ENCODE measurements at places on chromosomes 5 and 9.
A peak's percentile ranks its signal among the peaks of the same experiment; 100 is the strongest.

- no peak for DNase-seq
Measured at GRCh38 chr9:107874137-107874536, 384.6 kb upstream of the KLF4 start.

DNA sequence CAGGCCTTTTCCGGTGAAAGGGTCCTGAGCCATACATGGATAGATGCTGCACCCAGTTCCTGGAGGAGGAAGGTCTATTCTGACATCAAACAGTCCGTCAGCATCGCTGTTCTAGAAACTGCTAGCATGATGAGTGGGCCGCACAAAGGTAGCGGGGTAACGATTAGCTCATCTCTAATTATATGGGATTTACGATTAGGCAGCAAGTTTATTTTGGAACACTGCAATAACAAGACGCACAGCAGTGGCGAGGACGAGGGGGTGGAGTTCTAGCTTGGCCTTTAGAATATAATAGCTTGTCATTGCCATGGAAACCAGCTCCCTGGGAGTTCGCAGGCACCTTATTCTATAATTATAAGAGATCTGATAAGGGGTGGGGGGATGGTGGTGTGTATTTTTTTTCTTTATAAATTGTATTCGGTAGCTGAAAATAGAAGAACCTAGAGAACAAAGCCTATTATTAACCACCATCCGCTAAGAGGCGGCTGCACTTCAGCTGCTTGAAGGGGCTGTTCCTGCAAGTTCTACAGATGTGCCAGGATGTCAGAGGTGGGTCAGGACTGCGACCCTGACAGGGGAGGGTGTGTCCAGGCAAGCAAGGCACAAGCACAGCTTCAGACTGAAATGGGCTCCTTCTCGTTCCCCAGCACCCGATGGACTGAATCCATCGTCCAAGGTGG is 311.0 kb downstream of the AGTPBP1 start:
- DNase-seq, result no peak

DNA sequence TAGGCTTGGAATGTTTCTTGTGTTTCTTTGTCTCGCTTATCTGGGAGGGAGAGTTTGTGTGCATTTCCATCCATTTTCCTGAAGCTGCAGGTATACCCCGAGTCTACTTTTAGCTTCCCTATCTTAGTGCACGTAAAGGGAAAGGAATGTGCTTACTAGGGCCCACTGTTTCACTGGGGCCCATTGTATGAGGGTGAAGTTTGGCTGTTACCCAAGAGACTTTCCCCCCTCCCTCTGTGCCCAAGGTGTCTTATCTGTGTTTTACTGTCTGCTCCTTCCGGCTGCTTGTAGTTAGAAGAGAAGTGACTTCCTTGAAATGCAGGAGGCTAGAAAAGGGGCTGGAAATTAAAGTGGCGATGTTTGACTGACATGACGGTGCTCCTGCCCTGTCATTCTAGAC is 12.1 kb upstream of the BTNL3 start:
- no peak for DNase-seq

- no peak for DNase-seq
Measured at GRCh38 chr5:106097340-106097739, 1573.4 kb downstream of the EFNA5 start.

GRCh38 chr9:131603199-131603598 is 57.9 kb downstream of the PRRT1B start:
- no peak for DNase-seq

DNA sequence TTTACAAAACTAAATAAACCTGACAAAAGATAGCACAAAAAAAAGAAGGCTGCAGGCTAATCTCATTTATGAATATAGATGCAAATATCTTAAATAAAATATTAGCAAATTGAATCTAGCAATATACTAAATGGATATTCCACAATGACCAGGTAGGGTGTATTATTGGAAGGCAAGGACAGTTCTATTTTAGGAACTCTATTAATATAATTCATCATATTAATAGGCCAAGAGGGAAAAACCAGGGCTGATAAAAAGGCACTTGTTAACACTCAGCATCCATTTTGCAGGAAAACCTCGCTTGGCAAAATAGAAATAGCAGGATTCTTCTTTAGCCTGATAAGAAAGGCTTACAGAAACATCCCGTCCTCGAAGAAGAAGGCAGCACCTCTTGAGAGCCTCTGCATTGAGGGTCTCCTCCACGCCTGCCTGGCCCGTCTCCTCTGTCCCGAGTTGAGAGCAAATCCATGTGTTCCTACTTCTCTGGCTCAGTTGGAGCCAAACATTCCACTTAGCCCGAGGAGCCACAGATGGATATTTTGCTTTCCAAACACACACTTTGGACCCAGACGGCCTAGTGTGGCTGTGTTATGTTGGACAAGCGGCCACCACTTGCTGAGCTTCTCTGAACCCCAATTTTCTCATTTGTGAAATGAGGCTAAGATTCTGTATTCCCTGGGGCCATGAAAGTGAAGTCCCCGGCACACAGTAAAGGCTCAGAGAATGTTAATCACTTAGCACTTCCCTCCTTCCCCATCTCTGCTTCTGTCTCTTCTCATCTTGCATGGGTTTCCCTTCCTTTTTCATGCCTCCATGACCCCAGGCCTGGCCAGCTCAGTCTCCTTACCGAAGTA is 181.8 kb upstream of the MVB12B start:
- no peak for DNase-seq

GRCh38 chr9:134099123-134099761 is 31.4 kb upstream of the BRD3 start:
- peak; percentile 29 for DNase-seq

- DNase-seq, result no peak
Measured at GRCh38 chr5:9456435-9457042, 89.3 kb downstream of the SEMA5A start.

GRCh38 chr5:72374844-72375243 is 54.7 kb downstream of the PTCD2 start:
- DNase-seq, result no peak

- DNase-seq, result no peak
Measured at GRCh38 chr9:84852617-84853301, 183.2 kb downstream of the NTRK2 start.

DNA sequence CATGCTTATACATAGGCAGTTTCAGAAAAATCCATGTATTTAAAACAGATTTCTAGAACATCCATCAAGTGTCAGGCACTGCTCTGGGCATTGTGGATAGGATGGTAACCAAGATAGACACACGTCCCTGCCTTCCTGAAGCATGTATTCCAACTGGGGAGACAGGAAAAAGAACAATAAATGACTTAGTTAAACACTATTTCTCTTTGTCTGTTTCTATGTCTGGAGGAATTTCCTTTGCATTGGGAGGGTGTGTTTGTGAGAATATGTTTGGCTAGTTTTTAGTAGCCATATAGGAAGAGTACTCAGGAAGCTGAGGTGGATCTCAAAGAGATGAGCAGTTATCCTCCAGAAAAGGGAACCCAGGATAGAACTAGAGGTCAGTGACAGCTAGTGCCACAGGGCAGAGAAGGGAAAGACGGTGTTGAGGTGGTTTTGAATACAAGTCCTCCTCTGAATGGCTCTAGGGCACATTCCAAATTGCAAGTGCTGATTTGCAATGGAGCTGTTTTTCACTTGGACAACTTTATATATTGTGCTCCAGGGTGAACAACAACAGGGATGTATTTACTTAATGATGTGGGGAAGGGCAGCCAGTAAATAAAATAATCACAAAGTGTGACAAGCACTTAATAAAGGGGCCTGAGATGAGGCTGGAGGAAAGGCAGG is 144.7 kb upstream of the SHB start:
- no peak for DNase-seq

GRCh38 chr5:3564116-3564515 is 31.5 kb upstream of the IRX1 start:
- DNase-seq, result no peak

- DNase-seq, result no peak
Measured at GRCh38 chr5:56535347-56535746, 280.0 kb upstream of the MAP3K1 start.

DNA sequence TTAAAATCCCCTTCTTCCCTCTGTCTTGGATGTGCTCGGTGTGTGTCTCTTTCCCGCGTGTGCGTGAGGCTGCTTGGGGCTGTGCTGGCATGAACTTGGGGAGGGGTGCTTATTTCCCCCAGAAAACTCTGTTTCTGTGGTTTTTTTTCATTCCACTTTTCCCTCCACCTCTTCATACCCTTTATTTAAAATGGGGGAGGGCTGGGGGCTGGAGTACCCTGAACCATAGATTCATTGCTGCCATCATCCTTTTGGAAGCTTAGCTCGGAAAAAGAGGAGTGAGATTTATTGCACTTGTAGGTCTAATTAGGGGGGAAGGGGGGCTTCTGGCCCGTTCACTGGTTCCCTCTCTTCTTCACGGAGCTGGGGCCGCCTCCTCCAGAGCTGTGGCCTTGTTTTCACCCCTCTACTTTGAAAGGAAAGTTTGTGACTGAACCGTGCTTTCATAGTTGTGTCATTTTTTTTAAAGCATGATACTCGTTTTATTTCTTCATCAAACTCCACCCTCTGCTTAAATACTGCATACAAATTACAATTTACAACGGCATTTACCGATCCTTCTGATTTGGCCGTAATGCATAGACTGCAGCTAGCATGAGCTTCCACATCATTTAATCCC is 2.9 kb downstream of the NR2F1 start:
- DNase-seq, result no peak

- DNase-seq, result no peak
Measured at GRCh38 chr5:82330530-82331270, 52.5 kb upstream of the RPS23 start.

DNA sequence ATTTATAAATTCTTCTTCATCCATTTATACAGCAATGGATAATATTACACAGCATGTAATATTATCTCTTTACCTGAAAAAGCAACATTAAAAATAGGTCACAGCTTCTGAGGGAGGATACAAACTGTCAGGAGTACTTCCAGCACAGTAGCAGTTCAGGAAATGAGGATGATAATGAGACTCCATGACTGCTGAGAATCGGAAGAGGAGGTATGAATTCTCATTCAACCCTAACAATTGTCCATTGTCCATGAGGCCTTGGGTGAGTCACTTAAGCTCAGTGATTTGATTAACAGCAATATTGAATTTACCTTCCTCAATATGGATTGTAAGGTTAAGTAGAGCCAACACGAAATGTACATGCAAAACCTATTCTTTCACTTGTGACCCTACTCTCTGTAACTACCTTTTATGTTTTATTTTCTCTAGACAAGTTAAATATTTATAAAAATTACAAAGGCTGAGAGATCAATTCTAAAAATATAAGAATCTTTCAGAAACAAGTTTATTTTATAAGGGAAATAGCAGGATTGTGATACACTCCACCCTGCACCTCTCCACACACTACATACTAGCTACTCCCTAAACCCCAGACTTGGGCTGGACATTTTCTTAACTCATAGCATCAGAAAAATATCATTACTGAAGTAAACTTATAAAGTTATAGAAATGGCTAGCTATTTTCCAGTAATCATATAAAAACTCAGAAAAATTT is 159.1 kb upstream of the ACOT12 start:
- DNase-seq, result no peak

GRCh38 chr9:20378851-20379250 is 243.4 kb downstream of the MLLT3 start:
- DNase-seq, result no peak

DNA sequence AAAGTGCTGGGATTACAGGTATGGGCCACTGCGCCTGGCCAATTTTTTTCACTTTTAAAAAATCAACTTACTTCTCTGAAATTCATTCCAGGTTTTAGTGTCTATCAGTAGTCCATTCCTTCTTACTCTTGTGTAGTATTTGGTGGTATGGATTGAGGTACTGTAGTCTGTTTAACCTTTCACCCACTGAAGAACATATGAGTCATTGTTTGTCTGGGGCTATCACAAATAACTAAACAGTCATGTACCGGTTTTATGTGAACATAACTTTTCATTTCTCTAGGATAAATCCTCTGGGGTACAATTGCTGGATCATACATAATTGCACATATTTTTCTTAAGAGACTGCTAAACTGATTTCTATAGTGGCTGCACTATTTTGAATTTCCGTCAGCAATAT is 1188.0 kb upstream of the CDH9 start:
- DNase-seq, result no peak

DNA sequence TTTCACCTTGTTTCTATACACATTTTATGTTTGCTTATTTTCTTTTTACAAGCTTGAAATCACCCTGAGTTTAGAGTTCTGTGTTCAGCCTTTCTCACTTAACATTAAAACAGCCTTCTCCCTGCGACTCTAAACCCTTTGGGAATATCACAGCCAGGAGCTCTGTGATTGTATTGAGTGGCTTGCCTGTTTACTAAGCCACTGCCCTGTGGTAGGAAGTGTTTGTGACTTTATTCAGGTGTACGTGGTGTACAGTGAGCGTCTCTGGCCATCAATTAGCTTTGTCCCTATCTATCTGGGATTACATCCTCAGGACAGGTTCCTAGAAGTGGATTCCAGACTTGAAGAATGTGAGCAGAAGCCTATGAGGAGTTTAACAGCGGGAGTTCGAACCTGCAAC is 11.0 kb upstream of the NEURL1B start:
- DNase-seq, result no peak

- DNase-seq, result no peak
Measured at GRCh38 chr9:97557606-97558095, 56.2 kb downstream of the TMOD1 start.

DNA sequence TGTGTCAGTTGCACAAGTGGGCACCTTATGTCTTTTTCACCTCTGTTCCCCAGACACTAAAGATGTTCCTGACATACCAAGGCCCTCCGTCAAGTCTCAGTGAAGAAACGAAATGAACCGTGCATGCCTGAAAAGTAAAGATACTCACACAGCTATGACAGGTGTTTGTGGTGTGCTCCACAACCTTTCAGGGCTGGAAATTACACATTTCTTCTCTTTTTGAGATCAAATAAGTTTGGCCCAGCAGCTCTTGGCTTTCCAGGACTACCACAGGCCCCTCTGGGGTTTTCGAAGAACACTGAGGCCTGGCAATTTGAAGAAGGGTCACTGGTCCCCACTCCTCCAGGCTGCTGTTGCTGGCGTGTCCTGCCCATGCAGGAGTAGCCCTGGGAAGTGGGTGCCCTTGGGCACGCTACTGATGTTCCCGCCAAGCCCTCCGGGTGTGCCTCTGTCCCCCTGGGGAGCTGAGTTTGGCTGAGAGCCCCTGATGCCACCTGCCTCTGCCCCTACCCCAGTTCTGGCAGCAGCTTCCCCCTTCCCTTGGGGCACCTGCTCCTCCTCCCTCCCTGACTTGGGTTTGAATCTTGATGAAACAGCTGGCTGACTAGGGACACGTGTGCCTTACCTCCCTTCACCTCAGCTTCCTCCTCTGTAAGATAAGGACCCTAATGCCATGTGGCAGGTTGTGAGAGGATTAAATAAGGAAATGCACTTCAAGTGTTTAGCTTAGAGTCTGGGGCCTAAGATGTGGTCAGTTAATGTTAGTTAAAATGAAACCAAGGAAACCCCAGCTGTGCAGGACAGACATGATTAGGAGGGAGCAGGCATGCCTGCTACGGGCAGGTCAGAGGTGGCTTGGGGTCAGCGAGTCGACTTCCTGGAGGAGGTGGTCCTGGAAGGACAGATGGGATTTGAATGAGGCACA is 49.1 kb upstream of the GADD45G start:
- DNase-seq, result no peak

Data from activated CD4-positive, alpha-beta T cell treated with anti-CD3 and anti-CD28 coated beads, Interleukin-2, amount 50 U/mL, for 24 hours (primary cell).